ENCODE measurements at places on chromosomes 6 and 20.

- DNase-seq: no peak
Measured at GRCh38 chr6:110699780-110700179, 115.5 kb downstream of the CDK19 start.

DNA sequence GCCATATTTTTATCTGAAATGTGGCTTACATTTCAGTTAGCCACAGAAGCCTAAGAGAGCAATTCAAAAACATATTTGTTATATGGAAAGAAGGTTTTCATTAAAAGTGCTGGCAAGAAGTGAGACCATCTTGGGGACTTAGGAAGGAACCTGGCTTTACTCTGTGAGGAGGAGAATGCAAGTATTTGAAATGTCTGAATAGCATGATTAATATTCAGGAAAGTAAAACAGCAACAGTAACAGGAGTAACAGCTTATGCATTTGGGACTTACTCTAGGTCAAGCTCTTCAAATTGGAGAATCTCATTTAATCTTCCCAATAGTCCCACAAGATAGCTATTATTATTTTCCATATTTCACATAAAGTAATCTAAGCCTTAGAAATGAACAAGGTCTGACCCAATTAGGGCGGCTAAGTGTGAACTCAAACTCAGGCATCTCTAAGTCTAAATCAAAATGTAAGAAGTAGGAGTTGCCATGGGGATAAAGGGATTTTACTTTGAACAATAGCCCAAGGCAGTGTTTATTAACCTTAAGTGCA lies 816.5 kb downstream of the BCKDHB start:
- DNase-seq: no peak

DNA sequence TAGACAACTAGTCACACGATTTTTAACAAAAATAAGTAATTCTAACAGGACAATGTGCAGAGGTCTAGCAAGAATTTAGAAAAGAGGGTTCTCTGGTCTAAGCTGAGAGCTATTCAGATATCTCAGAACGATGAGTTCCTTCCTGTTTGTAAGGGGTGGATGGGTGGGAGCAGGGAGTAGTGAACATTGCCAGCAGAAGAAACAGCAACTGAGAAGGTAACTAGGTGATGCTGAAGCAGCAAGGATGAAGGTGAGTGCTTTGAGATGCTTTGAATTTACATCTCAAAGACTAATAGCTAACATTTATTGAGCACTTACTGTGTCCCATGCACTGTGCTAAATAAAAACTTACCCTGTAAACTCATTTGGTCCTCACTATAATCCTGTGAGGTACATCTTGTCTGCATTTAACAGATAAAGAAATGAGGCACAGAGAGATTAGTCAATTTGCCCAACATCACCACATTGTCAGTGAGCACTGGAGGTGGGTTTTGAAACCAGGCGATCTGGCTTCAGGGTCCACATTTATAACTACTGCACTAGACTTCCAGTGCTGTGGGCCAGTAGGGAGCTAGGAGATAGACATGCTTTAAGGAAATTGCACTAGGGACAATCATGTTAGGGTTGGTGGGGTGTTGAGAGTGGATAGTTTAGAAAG lies 15.7 kb downstream of the BRD2 start:
- no peak for DNase-seq

- DNase-seq: no peak
Measured at GRCh38 chr6:167572841-167573271, 248.0 kb downstream of the TTLL2 start.

DNA sequence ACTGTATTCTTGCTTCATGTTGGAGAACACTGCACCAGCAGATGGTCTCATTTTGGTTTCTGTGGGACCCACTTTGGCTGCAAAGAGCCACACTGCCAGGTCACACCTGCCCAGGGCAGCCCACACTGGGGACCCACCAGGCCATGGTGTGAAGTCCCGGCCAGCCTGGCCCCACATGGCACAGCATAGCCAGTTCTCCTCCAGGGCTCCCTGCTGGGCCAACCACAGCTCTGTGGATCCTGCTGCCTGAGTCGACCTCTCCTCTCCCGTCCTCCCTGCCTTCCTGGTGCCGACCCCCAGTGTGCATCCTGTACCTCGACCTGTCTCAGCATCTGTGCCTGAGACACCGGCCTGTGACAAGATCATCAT lies 3.0 kb downstream of the ARFRP1 start:
- DNase-seq: no peak

DNA sequence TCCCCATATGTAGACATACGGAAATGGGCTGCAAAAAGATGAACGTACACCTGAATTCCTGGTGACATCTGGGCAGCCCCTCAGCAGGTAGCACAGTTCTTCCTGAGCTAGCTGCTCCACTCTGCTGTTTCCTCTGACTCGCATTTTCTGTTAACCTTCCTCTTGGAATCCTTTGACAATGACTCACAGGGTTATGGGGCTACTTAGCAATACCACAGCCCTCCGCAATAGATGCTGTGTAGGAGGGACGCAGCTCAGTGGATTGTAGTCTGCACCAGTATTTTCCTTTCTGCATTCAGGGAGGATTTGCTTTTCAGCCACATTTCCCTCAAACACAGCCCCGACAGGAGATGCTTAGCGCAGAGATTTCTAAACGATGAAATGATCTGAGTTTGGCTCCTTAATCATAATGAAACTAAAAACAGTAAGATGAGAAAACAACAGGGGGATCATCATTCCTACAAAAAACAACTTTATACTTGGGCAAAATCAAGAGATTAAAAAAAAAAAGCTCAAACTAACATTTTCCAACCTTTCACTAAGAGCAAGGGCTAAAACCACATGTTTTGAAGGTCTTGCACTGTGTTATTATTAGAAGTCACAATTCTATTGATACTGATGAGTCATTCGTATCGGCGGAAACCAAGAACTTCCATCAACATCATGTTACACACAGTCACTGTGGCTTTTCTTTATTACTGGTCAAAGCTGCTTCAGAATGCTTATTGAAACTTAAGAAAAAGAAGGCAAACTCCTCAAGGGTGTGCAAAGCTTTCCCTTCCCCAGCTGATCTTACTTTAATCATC lies 12.2 kb downstream of the BACH2 start:
- no peak for DNase-seq

GRCh38 chr6:1678201-1678600 lies 68.5 kb downstream of the FOXC1 start:
- DNase-seq: no peak

- DNase-seq: no peak
Measured at GRCh38 chr6:118748311-118749062, 97.1 kb upstream of the CEP85L start.

GRCh38 chr6:110387986-110388385 lies 27.4 kb downstream of the DDO start:
- DNase-seq: no peak

DNA sequence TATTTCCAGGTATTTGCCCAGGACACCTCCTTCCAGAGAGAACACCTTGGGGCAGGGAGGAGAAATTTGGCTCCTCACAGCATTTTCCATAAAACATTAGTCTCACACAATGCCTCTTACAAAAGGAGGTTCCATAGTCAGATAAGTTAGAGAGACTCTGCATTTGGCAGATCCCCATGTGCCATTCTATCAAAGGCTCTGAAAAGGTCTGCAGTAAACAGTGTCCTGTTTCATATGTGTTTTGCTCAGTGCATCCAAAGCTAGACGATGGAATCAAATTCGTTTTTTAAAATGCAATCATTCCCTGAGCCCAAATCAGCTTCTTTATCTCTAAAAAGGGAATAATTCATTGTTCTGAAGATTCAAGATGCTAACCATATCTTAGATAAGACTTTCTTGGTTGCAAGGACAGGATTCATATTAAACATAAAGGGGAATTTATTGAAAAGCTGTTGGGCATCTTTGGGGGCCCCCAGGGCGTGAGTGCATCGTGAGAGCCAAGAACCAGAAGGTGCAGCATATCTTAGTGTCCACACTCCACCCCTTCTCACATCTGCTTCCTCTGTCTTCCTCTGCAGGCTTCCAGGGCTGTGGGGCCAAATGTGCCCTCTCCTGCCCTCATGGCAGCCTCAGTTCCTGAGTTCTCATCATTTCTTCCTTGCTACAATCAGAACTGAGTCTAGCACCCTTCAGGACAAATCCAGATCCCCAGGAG lies 41.4 kb upstream of the MLN start:
- DNase-seq: no peak

Data from NCI-H1048 (cell line).